ENCODE measurements at places on chromosomes 6 and 20. TPM values are rescaled to one million over a fixed set of nuclear protein-coding genes. Genes with fewer than 3 reads are reported as not detected.

DNA sequence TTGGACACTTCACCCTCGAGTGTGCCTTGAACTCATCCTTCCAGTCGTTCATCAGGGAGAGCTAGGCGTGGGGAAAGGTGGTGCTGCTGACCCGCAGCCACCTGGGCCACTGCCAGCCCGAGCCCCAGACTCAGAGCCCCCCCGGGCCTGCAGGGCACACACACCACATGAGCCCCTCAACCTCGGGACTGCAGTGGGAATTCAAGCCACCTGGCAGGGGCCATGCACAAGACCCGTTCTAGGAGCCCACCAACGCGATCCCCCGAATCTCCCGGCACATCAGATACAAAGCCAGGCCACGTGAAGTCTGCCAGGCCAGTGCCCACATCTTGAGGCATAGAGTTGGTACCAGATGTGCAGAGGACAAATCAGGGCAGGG lies 2.8 kb downstream of the ZNF512B start:
- peaks cover 42% of the 10 kb centered on the region for H3K36me3 ChIP-seq
- H3K27me3 ChIP-seq: no peaks in the 10 kb centered on the region
- no peak overlapping the region for H3K4me3 ChIP-seq

DNA sequence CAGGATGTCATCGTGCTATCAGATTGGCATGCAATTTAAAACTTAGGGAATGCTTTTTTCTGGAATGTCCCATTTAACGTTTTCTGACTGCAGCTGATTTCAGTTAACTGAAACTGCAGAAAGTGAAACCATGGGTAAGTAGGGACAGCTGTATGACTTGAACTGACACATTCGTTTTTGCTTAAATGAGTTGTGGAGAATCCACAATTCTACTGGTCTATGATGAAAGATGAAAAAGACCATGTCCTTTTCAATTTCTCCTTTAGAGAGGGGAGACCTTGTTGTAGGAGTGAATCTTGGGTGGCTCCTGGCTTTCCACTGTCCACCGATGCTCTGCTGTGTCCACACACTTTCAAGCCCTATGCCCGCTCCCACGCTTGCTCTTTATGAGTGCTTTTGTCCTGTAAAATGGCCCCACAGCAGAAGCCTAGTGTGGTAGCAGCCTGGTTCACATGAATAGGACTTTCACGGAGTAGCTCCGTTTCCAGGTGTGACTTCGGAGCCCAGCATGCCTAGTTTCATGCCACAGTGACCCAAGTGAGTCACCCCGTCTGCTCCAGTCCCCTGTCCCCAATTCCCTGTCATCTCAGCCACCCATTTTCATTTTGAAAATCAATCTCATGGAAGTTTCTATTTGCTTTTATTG lies 21.9 kb downstream of the DYNLT1 start:
- H3K27ac ChIP-seq: no peak overlapping the region
- no peaks in the 10 kb centered on the region for H3K4me1 ChIP-seq
- peaks cover 74% of the 10 kb centered on the region for H3K36me3 ChIP-seq
- no peaks in the 10 kb centered on the region for H3K27me3 ChIP-seq

- peaks cover 18% of the 10 kb centered on the region for H3K4me1 ChIP-seq
- H3K27ac ChIP-seq: no peak overlapping the region
- no peaks in the 10 kb centered on the region for H3K27me3 ChIP-seq
- H3K4me3 ChIP-seq: peak overlapping the region; percentile 51
Measured at GRCh38 chr6:37535428-37535758, 35.7 kb upstream of the CCDC167 start.

RBM24 gene
- total RNA-seq: 0.39 TPM

GRCh38 chr20:58161192-58161591 lies 67.3 kb downstream of the ANKRD60 start:
- H3K36me3 ChIP-seq: no peaks in the 10 kb centered on the region
- H3K27ac ChIP-seq: no peak overlapping the region
- no peak for DNase-seq
- no peak overlapping the region for H3K4me3 ChIP-seq
- H3K27me3 ChIP-seq: no peaks in the 10 kb centered on the region
- H3K4me1 ChIP-seq: no peaks in the 10 kb centered on the region

DNA sequence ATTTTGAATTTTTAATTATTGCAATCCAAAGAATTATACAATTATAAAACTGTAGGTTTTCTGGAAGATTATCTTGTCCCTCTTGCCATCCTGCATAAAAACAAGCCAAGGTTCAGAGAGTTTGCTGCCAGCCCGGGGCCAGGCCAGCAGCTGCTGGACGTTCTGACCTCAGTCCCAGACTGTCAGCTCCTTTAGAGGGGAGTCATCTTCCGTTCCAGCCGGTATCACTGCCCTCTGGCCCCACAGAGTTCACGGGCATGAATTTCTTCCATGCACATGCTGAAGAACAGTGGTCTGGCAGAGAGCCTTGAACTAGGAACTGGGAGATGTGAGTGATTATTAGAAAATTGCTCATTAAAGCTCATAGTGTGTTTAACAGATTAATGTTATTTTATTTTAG lies 130.4 kb upstream of the QKI start:
- no peak overlapping the region for H3K4me3 ChIP-seq
- no peaks in the 10 kb centered on the region for H3K27me3 ChIP-seq
- no peaks in the 10 kb centered on the region for H3K36me3 ChIP-seq
- H3K4me1 ChIP-seq: no peaks in the 10 kb centered on the region
- DNase-seq: no peak
- no peak overlapping the region for H3K27ac ChIP-seq

DNA sequence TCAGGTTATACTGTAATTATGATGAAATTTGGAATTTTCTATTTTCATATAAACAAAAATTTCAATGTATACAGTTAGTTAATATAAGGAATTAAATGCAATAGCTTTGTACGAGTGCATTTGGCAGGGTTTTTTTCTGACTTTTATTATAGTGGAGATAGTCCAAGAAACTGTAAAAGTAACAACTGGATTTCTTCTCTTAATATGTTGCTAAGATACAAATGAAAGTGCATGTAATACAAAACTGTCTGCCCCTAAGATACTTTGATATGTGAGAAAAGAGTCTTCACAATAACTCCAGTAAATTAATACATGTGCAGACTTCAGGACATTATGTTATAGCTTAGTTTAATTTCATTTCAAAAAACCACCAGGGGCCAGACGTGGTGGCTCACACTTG lies 721.4 kb downstream of the CBLN4 start:
- DNase-seq: no peak
- no peaks in the 10 kb centered on the region for H3K27me3 ChIP-seq
- no peak overlapping the region for H3K27ac ChIP-seq
- H3K36me3 ChIP-seq: no peaks in the 10 kb centered on the region
- no peak overlapping the region for H3K4me3 ChIP-seq

DNA sequence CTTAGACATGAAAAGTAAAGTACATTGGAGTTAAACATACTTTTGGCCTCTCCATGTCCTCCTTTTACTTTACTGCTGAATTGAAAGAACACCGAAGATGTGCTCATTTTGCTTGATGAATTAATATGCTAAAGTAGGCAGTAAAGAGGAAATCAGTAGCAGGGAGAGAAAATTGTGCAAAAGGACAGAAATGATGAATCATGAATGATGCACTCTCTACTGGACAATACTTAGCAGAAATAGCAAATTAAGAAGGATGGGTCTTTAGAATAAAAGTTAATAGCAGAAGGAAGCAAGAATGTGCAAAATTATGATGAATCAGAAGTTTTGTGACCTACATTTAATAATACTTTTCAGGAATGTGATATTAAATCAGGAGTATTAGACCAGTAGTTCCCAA lies 8.4 kb upstream of the SPINT3 start:
- H3K27ac ChIP-seq: no peak overlapping the region
- peaks cover 15% of the 10 kb centered on the region for H3K27me3 ChIP-seq
- H3K4me3 ChIP-seq: no peak overlapping the region
- DNase-seq: no peak
- no peaks in the 10 kb centered on the region for H3K36me3 ChIP-seq

TCP11 gene
- total RNA-seq: not detected

- no peaks in the 10 kb centered on the region for H3K36me3 ChIP-seq
- no peak overlapping the region for H3K4me3 ChIP-seq
- no peak for DNase-seq
- no peaks in the 10 kb centered on the region for H3K27me3 ChIP-seq
Measured at GRCh38 chr6:110823146-110823545, 7.9 kb upstream of the CDK19 start.

DNA sequence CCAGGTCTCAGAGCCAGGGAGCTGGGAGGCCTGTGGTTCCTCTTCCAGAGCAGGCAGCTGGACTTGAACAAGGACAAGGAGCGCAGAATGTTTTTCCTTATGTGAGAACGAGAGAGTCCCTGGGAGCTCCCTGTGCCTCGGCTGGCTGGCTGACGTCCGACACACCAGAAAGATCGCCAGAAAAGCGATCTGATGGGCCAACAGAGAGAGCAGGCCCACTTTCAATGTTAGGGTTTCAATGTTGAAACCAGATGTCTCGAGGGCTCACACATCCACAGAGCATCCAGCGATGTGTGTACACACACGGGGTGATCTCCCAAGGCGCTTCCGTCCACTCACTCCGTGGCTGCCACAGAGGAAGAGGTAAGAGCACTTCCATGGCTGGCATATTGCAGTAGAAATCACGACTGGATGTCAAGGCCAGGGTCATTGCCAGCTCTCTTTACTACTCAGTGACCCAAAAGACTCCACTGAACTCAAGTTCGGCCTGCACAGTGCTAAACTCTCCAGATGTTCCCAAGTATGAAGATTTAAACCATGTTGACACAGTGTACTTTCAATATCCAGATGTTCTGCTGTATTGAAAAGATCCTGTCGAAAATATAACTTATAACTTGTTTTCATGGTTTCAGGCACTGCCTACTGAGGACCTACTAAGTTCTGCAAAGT lies 70.8 kb upstream of the FOXC1 start:
- H3K4me3 ChIP-seq: no peak overlapping the region
- H3K36me3 ChIP-seq: no peaks in the 10 kb centered on the region
- DNase-seq: no peak

ID4 gene
- total RNA-seq: not detected

MRAP2 gene
- total RNA-seq: not detected

DNA sequence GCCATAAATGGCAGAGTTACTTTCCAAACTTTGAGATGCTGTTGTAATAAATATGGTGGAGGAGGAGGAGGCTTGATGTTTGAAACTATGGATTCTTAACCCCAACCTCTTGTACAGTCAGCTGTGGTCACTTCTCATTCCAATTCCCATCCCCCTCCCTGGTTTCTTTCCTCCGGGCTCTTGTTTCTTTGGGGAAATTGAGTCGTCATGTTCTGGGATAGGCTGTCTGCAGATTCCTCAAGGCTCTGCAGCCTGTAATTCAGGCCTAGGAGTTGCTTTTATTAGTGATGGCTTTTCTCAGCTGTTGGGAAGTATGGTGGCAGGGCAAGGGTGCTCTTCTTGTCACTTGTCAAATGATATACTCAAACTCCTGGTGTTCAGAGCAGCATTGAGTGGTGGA lies 2.6 kb downstream of the PTK7 start:
- DNase-seq: no peak
- no peaks in the 10 kb centered on the region for H3K36me3 ChIP-seq
- H3K4me1 ChIP-seq: peaks cover 18% of the 10 kb centered on the region
- no peak overlapping the region for H3K27ac ChIP-seq
- H3K4me3 ChIP-seq: no peak overlapping the region

MRPS18B gene
- 15.3 TPM for total RNA-seq

SIRPB2 gene
- 0.20 TPM for total RNA-seq

PSORS1C1 gene
- total RNA-seq: not detected

DNA sequence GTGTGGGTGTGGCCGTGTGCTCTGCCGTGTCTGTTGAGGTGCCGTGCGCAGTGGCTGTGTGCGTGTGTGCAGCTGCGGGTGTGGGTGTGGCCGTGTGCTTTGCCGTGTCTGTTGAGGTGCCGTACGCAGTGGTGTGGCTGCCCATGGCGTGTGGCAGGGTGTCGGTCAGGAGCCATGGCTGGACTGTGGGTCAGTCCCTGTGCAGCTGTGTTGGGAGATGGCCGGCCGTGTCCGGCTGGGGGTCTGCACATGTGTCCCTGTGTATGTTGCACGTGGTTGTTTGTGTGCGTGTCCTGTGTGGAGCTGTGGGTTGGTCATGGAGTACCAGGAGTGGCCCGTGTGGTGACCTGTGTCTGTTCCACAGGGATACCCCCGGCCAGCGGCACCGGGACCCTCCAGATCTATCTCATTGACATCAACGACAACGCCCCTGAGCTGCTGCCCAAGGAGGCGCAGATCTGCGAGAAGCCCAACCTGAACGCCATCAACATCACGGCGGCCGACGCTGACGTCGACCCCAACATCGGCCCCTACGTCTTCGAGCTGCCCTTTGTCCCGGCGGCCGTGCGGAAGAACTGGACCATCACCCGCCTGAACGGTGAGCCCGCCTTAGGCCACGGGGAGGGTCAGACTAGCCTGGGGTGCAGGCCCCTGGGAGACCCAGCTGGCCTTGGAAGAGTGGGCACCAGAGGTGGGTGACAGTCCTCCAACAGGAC lies 137.7 kb downstream of the TAF4 start:
- DNase-seq: no peak
- H3K36me3 ChIP-seq: no peaks in the 10 kb centered on the region
- H3K27ac ChIP-seq: no peak overlapping the region
- H3K4me3 ChIP-seq: no peak overlapping the region
- no peaks in the 10 kb centered on the region for H3K27me3 ChIP-seq
- H3K4me1 ChIP-seq: no peaks in the 10 kb centered on the region

- no peaks in the 10 kb centered on the region for H3K36me3 ChIP-seq
- DNase-seq: no peak
- H3K4me3 ChIP-seq: no peak overlapping the region
- no peak overlapping the region for H3K27ac ChIP-seq
- H3K27me3 ChIP-seq: no peaks in the 10 kb centered on the region
Measured at GRCh38 chr20:16061351-16061750, 511.9 kb downstream of the KIF16B start.

DNA sequence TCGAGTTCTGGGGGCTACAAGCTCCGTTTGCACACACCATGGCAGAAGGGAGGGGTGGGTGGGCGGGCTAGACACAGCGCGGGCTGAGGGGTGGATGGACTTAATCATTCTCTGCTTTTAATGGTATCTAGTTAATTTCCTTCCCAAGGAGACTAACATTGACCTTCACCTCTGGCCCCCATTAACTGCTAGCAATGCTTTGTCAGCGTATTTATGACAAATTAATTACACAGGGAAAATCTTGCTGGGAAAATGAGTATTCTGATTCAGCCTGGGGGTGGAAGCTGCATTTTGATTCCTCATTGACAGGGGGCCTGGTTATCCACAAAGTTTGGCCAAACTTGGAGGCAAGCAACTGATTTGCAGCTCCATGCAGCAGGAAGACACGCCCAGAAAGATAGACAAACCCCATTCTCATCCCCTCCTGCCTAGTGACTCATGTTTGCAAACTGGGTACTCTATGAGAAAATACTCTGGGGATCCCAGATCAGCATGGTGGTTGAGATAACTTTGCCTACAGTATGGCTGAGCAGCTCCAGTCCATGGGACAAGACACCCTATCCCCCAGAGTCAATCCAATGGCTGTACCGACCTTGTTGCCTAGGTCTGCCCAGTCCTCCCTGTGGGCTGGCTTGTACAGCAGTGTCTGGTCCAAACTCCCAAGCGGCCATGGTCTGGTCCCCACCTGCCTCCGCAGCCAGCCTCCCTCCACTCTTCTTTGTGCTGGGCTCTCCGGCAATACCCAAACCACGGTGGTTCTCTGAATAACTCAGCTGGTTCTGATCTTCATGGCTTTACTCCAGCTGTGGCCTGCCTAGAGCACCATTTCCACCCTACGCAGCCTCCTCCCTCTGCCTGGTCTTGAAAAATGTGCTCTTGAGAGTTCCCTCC lies 19.7 kb downstream of the ZBP1 start:
- peaks cover 4% of the 10 kb centered on the region for H3K36me3 ChIP-seq
- no peaks in the 10 kb centered on the region for H3K27me3 ChIP-seq
- peaks cover 29% of the 10 kb centered on the region for H3K4me1 ChIP-seq
- H3K27ac ChIP-seq: no peak overlapping the region
